NCI-H187 treated with DMSO at 0.1 percent for 48 hours (cell line): ENCODE measurements at places on chromosomes 2 and 18.

DNA sequence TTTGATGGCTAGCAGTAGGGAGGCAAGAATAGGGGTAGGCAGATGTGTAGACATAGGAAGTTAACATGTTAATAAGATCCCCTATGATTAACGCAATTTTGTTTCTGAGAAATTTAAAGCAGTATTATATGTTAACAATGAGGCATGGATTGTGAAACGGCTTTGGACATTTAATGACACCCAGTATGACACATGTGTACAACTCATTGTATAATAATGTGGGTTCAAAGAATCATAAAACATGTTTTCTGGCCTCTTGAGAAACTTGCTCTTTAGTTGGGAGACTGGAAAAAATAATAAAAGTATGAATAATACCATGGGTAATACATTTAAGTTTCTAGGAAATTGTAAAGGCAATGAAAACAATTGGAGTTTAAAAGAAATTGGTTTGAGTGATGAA lies 332.1 kb upstream of the CDH20 start:
- DNase-seq, result no peak

GRCh38 chr2:205744074-205744591 lies 61.8 kb downstream of the NRP2 start:
- no peak for DNase-seq

DNA sequence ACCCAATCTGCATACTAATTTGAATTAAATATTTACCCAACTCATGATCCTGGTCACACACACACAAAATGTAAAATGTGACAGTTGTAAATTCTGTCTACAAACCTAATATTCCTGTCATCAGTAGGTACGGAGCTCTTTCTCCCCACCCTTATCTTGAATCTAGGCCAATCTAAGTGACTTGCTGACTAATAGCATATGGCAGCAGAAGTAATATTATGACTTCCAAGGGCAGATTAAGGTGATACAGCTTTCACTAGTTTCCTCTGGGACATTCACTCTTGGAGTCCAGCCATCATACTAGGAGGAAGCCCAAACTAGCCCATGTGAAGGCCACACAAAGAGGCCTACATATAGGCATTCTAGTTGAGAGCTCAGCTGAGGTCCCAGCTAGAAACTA lies 89.4 kb downstream of the TMEM131 start:
- DNase-seq, result no peak

GRCh38 chr2:176645494-176645893 lies 376.3 kb downstream of the MTX2 start:
- no peak for DNase-seq

DNA sequence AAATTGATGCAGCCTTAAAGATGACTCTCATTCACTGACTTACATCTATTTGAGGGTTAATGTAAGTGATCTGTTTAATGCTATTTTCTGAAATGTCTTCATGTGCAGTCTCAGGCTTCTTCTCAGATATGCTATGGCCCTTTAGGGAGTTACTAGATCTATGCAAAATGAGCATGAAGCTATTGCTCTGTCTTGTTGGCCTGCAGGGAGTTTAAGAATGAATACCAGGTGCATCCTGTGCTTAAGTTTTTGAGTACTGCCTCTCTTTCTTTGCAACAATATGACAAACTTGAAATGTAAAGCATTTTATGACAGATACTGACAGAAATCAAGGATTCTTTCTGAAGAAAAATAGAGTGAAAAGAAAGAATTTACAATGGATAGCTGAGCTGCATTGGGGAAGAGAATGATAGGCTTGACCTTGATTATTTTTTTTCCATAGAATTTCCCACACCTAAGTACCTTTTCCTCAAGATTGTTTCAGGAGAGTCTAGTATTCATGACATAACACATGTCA lies 1058.3 kb upstream of the TMEFF2 start:
- DNase-seq, result no peak

DNA sequence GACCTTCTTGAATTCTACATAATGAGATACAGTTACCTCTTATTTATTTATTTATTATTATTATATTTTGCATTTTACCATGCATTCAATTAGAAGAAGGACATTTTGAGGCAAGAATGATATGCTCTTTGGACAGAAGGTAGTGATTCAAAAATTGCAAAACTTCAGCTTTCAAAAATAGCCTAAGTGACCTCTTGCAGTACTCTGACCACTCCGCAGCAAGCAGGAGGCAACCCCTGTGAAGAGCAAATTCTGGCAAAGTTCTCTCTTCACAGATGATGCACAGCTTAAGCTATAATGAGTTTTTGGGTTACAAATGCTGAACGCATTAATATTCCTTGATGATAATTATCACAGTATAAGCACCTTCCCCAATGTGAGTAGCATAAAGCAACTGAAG lies 170.0 kb downstream of the ZNF521 start:
- DNase-seq, result no peak

DNA sequence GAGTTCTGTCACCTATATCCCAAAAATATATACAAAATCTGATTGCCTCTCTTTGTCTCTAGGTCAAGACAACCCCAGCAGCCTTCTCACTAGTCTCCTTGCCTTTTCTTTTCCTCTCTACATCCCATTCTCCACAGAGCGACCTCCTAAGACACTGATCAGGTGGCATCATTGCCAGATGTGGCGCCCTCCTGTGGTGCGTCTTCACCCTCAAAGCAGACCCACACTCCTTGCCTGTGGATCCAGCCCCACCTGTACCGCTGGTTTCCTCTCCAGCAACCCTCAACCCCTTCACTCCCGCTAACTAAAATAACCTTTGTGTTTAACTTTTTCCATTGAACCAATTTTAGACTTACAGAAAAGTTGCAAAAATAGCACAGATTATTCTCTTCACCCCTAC lies 273.3 kb downstream of the GLI2 start:
- no peak for DNase-seq

GRCh38 chr2:188426121-188426520 lies 134.4 kb downstream of the GULP1 start:
- DNase-seq, result no peak

- no peak for DNase-seq
These were observed 294.1 kb downstream of the CDCA7 start for GRCh38 chr2:173648816-173649215.

DNA sequence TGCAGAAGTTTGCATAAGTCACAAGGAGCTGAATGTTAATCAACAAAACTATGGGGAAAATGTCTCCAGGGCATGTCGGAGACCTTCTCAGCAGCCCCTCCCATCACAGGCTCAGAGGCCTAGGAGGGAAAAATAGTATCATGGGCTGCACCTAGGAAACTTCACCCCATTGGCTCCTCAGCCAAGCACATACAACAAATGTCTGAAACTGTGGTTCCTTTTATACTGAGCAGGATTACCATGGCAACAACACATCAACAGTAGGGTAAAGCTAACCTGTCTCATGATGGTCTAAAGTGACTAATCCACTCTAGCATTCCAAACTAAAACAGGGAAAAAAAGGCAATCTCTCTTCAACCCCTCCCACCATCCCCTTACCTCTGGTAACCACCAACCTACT lies 3.2 kb upstream of the NEMP2 start:
- DNase-seq, result no peak

GRCh38 chr2:233247744-233248143 lies 3.7 kb upstream of the ATG16L1 start:
- DNase-seq, result no peak

GRCh38 chr2:224369028-224369632 lies 32.8 kb downstream of the FAM124B start:
- DNase-seq, result no peak

GRCh38 chr2:86337244-86337835 lies at the start of gene REEP1:
REEP1 (minus strand) TSS chr2:86337626; CDS start chr2:86337510, 116 bp downstream.
- DNase-seq, result no peak

DNA sequence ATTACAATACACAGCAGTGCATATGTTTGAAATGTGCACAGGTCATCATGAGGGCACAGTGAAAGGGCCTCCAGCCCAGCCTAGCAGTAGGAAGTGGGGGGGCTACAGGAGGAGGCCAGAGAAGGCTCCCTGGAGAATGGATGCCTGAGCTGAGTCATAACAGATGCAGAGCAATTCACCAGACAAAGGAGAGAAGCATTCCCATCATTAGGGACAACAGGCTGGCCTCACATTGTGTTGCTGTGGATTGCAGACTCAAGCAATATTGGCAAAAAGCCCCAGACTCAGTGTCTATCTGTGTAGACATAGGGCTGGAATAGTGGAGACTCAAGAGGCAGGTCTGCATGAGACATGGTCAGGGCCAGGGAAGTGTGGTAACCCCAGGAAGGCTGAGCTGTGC lies 329.9 kb downstream of the DLGAP1 start:
- no peak for DNase-seq

- no peak for DNase-seq
These were observed at the start of gene SLC23A3 for GRCh38 chr2:219169930-219170654. SLC23A3 (minus strand) TSS chr2:219170029; CDS start chr2:219169984, 45 bp downstream.

DNA sequence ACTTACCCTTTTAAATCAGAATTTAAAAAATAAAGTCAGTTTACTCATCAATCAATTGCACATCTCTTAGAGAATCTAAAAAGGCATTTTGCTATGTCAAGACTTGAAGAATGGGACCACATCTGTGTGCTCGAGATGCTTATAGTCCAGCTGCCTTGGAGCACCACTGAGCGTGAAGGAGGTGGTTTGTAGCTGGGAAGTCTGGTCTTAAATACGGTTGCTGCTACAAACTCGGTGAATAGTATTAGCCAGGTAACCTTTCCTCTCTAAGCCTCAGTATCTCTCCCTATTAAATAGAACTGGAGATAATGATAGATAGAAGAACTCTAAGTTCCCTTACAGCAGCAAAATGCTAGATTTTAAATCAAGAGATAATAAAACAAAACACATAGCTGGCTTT lies 289.7 kb downstream of the TRIB2 start:
- no peak for DNase-seq
